ENCODE measurements at places on chromosomes 13 and 19. TPM values are rescaled to one million over a fixed set of nuclear protein-coding genes. Genes with fewer than 3 reads are reported as not detected.

Gene KMT2B
- 49.2 TPM for total RNA-seq

GRCh38 chr13:23741879-23742510 lies 147.2 kb downstream of the MIPEP start:
- no peak for DNase-seq

DNA sequence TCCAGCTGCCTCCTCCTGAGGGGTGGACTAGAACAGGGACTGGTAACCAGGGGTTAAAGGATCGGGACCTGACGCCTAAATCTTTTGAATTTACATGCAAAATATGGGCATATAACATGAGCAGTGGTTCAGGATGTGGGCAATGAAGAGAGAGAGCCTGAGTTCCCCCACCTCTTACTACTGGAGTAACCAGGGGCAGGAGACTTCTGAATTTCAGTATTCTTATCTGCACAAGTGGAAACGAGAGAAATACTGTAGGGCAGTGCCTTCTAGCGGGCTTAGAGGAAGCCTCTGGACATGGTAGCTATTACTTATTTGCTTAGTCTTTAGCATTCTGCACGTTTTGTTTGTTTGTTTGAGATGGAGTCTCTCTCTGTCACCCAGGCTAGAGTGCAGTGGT lies 26.3 kb downstream of the BCAT2 start:
- no peak for DNase-seq

- no peak for DNase-seq
These were observed 20.4 kb upstream of the CPB2 start for GRCh38 chr13:46124967-46125933.

GRCh38 chr19:6185835-6186834 lies 50.7 kb downstream of the ACSBG2 start:
- DNase-seq: no peak

Data from mucosa of descending colon (tissue), 3 donors.